CD4-positive, alpha-beta T cell treated with Interleukin-1 beta for 1 hour (primary cell): ENCODE measurements at places on chromosomes 13 and 19.

DNA sequence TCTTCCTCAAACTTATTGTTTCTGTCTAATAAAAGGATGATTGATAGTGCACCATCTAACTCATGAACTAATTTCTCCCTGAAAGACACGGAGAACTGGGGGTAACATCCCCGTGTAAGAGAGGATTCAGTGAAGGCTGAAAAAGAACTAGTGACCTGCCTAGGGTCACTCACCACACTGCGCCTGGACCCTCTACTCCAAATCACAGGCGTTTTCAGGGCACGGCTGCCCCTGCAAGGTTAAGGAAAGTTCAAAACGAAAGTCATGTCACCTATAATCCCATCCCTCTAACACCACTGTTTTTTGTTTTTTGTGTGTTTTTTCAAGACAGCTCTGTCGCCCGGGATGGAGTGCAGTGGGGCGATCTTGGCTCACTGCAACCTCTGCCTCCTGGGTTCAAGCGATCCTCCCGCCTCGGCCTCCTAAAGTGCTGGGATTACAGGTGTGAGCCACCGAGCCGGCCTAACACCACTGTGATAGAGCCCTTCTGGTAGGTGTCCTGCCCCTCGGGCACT lies 8.7 kb downstream of the URAD start:
- no peak for DNase-seq

- no peak for DNase-seq
Observed at GRCh38 chr13:27605610-27606200, 14.6 kb downstream of the LNX2 start.

- no peak for DNase-seq
Observed at GRCh38 chr13:109728061-109728460, 58.3 kb downstream of the IRS2 start.

DNA sequence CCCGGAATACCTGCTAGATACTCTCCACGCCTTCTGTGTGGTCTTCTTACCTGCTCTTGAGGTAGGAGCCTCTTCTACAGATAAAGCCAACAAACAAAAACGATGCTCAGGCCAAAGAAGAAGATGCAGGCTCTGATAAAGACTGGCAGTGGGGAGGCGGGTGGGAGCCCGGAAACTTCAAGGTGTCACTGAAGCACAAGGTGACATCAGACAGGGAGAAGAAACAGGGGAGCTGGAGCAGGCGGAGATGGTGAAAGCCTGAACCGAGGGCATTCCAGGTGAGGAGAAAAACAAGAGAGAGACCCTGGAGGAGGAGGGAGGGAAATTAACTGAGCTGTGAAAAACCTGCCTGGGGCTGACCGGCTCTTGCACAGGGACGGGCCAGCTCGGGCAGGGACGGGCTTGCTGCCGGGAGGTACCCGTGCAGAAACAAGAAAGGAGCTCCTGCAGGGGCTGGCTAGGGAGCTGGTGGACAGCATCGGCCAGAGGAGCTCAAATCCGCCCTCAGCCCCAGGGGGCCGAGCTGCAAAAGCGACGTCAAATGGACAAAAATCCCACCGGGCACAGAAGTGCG lies 19.0 kb downstream of the GNG7 start:
- no peak for DNase-seq

GRCh38 chr19:1312767-1313694 lies 27.4 kb downstream of the EFNA2 start:
- DNase-seq = no peak

- DNase-seq = no peak
Observed at GRCh38 chr13:24265453-24265852, 43.9 kb upstream of the C1QTNF9 start.

GRCh38 chr19:48674921-48675824 lies 2.4 kb upstream of the NTN5 start:
- peak; percentile 81 for DNase-seq

DNA sequence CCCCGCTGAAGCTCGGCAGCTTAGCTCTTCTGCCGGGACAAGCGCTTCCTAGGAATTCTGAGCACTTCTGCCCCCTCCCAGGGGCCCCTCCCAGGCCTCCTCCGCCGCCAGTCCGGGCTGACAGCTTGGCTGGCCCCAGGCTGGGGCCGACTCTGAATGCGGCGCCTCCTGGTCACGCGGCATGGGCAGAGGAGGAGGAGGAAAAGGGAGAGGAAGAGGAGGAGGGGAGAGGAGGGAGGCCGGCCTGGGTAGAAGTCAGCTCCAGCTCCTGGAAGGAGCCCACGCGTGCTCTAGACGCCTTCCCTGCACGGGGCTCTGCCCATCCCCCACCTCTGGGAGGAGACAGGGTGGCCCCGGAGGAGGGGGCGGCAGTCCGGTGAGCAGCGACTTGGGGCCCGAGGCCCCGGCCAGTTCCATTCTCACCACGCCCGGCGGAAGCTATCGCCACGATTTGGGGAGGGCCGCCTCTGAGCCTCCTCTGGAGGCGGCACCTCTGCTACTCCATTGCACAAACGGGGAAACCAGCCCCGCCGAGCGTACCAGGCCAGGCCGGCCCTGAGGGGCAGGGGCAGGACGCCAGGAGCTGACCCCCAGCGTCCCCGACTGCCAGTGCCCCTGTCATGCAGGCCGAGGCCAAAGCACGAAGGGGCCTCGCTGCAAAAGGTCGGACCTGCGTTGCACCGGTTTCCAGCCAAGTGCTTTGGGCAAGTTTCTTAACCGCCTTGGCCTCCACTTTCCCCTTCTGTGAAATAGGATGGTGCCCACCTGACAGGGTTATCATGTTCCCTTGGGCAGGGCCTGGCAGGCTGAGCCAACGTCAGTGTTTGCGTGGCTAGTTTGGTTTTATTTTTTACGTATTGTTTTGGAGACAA lies 31.6 kb downstream of the CCNE1 start:
- peak; percentile 15 for DNase-seq

GRCh38 chr19:51181377-51181912 lies 39.3 kb downstream of the SIGLEC7 start:
- no peak for DNase-seq

DNA sequence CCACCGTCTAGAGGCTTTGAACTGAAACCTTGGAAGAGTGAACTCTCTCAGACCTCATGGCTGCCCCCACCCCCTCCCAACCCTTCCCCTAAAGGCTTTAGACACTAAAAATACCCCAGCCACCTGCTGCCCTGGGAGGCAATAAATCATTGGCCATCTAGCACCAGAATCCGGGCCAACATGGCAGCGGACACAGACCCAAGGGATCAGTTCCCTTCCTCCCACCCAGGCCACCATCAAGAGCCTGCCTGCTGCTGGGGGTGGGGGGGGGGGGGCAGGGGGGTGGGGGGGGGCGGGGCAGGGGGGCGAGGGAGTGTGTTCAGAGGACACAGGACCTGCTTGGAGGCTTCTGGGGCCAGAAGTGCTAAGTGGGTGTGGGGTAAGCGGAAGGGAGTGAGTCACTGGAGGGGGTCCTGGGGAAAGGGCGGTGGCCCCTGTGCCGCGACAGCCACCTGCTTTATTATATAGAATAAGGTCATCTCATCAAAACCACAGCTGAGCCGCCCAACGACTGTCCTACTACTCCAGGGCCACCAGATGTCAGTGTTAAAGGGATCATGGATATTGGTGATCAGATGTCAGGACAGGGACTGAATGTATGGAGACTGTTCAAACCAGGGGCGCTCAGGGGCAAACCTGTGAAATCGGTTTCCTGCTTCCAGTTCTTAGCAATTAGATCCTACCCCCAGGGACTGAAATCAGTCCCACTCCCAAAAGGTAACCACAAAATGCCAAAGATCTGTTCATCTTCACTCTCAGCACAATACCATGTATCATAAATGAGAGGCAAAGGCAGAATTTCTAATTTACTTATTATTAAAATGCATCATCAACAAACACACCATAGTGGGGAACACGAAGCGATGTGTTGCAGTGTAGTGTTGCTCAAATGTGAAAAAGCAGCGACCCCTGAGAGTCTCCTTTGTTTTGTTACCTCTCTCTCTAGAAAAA lies 24.3 kb downstream of the ARL11 start:
- DNase-seq = peak; percentile 12

DNA sequence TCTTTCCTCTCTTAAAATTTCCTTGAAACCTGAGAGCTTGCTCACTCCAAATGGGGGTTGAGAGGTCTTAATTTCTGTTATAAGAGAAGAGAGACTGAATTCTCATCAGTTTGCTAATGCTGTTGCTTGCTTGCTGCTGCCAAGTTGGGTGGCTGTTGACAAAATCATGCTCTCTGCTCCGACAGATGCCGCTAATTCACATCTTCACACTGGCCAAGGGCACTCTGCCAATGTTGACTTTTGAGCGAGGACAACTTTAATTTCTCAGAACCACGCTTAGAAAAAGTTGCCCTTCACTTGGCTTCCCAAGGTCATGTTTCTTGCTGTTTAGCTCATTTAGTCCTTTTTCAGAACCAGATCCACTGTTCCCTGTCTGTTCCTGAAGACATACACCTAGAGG lies 402.9 kb downstream of the HS6ST3 start:
- no peak for DNase-seq

DNA sequence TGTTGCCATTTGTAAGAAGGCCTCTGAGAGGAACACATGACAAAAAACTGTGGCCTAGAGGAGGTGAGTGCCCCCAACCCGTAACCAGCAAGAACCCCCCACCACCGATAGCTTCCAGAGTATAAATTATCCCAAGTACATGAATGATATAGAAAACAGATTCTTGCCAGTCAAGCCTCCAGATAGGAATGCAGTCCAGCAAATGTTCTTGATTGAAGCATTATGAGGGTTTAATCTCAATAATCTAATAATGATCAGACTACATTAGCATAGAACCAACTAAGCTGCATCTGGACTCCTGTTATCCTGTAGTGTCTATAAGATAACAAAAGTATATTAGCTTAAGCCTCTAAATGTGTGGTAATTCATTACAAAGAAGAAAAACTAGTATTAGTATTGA lies 908.9 kb upstream of the ATXN8OS start:
- no peak for DNase-seq

DNA sequence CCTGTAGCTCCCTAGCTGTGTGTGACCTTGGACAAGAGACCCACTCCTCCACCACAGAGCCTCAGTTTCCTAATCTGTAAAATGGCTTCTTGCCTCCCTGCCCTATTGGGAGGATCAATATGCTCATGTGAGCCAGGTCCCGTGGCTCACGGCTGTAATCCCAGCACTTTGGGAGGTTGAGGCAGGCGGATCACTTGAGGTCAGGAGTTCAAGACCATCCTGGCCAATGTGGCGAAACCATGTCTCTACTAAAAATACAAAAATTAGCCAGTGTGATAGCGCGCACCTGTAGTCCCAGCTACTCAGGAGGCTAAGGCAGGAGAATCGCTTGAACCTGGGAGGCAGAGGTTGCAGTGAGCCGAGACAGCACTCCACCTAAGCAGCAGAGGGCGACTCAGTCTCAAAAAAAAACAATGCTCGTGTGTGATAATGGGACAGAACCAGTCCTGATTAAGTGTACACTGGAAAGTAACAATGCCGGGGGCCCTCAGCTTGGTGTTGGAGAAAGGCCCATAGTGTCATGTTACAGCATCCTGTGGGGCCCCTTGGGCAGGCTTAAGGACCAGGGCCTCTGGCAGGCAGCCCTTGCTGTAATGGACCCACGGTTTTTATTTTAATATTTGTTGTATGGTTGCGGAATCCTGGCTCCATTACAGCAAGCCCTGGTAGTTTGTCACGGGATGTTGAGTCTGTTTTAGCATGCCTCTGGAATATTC lies 6.8 kb downstream of the RPS11 start:
- peak; percentile 75 for DNase-seq

DNA sequence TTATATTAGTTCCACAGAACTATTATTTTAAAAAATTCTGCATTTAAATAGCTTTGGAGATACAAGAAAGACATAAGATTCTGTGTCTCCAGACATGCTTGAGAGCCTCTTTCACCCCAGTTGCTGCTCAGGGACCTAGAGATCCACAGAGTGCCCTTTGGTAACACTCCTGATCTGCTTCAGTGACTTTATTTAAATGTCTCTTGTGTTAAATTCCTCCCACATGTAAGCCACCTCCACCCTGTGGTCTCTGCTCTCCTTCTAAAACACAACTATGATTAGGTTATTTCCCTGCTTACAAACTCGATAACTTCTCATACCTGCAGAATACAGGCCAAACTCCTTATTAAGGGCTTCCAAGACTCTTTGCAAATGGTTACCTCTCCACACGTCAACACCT lies 141.0 kb downstream of the RFC3 start:
- no peak for DNase-seq

GRCh38 chr19:12884926-12885748 lies 1.9 kb downstream of the KLF1 start:
- peak; percentile 91 for DNase-seq

DNA sequence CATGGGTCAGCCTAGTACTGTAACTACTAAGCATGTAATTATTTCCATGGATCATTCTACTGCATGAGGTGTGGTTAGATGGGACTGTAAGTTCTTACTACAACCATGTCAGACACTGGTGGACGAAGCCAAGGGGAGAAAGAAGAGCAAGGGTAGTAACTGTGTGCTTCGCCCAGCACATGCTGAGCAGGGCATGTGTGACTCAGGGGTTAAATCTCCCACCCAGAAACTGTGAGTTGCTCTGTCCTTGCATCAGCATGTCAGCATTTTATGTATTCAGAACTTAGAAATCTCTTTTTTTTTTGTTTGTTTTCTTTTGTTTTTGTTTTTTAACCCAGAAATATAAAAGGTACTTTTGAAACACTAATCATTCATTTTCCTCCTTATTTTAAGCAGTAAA lies 436.6 kb upstream of the KLF12 start:
- DNase-seq = no peak

GRCh38 chr13:40206241-40207000 lies 460.0 kb downstream of the FOXO1 start:
- DNase-seq = peak; percentile 41

DNA sequence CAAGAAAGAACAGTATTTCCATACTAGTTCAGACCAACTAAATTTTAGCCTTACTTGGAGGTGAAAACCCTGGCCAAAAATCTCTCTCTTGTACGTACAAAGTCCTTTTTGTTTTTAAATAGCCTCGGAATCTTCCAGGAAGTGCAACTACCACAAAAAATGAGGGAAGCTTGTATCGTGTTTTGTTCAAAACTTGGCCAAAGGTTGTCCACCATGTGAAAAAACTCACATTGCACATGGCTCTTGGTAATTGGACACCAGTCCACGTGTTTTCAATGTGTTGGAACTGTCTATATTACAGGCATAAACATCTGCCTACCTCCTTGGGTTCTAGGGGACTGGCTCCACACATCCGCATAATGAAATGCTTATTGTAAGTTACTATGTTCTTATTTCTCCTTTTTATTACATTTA lies 15.2 kb upstream of the STRN4 start:
- DNase-seq = no peak

DNA sequence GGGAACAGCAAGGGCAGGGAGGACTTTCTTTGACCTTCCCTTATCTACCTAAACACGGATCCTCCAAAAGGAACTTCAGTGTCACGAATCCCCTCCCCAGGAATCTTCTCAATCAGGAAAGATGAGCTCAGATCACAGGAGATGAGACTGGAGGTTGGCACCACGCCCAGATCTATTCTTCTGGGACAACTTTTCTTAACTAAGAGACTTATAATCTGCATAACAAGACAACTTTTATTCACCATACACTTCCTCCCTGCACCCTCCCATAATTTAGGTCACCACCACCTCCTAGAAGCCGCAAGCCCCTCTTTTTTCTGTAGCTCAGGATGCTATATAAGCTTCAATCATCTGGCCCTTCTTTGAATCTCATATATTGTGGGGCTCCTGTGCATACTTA lies 19.2 kb upstream of the AKT2 start:
- no peak for DNase-seq

GRCh38 chr13:106089261-106089980 lies 446.0 kb downstream of the EFNB2 start:
- DNase-seq = no peak

- no peak for DNase-seq
Observed at GRCh38 chr13:28137596-28137995, 749 bp upstream of the PAN3 start.

- DNase-seq = no peak
Observed at GRCh38 chr19:42366673-42367072, 23.4 kb downstream of the CNFN start.
